ENCODE measurements at places on chromosomes 12 and 14.

DNA sequence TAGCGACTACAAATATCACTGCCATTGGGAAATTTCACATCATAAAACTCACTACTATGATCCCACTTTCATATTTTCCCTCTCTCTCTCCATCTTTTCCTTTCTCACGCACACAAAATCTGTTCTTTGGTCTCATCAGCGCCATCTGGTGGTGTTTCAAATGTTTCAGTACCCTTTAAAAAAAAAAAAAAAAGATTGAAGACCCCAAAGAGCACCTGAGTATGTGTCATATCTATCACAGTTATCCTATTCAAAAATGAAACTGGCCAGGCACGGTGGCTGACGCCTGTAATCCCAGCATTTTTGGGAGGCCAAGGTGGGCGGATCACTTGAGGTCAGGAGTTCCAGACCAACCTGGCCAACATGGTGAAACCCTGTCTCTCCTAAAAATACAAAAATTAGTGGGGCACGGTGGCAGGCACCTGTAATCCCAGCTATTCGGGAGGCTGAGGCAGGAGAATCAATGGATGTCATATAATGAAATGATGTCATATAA is 72.4 kb downstream of the TTC9 start:
- DNase-seq: no peak

- DNase-seq: no peak
Observed at GRCh38 chr14:70822530-70823185, 13.3 kb upstream of the MAP3K9 start.

DNA sequence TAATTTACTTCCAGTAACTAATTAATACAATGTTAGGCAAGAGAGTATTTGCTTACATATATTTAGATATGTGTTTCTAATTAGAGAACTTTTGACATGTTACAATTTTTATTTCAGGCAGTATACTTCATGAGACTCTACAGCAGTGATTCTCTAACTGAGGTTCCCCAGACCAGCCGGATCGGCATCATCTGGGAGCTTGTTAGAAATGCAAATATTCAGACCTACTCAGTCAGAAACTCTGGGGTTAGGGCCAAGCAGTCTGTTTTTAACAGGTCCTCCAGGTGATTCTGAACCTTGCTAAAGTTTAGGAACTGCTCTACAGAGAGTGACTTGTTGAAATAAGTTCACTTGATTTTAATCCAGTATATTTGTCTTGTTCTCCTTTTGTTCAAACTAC is 46.5 kb downstream of the ARID2 start:
- DNase-seq: no peak

DNA sequence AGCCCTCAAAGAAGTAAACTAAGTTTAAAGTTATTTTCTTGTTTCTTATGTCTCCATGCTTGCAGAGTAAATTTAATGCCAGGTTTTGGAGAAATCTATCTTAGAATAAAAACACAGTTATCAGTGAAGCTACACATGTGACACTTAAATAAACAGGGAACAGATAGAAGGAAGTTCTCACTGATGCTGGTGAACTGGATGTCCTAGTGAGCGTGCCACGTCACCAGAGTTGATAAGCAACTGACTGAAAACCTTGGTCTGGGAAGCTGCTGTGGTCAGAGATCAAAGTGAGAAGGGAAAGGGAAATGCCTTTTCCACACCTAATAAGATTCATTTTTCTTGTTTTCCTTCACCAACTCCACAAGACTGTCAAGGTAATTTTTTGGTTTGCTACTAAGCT is 74.8 kb upstream of the PCED1B start:
- DNase-seq: no peak

DNA sequence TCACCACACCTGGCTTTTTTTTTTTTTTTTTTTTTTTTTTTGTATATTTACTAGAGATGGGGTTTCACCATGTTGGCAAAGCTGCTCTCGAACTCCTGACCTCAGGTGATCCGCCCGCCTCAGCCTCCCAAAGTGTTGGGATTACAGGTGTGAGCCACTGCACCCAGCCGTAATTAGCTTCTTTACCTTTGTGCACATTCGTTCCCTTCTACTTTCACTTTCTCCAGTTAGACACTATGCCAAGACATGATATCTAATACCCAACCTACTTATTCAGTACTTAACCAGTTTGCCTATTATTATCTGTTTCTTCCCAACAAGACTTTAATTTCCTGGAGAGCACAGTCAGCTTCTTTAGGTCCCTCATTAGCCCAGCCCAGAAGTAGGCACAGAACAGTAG is 5.3 kb downstream of the STYK1 start:
- no peak for DNase-seq

GRCh38 chr12:48022180-48022521 is 17.9 kb upstream of the COL2A1 start:
- DNase-seq: no peak

DNA sequence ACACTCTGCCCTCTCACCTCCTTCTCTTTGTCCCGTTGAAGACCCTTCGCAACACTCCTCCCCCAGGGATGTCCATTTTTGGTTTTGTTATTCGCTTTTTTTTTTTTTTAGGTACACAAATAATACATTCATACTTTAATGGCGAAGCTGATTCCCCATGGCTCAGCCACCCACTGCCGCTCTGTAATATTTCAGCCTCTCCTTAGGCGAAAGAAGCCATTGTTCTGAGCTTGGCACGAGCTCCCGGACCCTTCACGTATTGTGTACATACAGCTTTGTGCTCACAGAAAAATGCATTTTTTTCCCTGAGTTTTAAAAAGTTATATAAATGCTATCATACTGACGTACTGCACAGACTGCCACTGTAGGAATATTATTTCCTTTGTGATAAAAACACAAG is 115.0 kb downstream of the TMEM132C start:
- DNase-seq: no peak

DNA sequence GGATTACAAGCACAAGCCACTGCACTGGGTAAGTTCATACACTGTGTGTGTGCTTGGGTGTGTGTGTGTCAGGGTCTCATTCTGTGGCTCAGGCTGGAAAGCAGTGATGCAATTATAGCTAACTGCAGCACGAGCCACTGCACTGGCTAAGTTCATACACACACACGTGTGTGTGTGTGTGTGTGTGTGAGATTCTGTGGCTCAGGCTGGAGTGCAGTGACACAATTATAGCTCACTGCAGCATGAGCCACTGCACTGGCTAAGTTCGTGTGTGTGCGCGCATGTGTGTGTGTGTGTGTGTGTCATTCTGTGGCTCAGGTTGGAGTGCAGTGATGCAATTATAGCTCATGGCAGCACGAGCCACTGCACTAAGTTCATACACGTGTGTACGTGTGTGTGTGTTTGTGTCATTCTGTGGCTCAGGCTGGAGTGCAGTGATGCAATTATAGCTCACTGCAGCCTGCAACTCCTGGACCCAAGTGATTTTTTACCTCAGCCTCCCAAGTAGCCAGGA is 85.4 kb downstream of the HECTD1 start:
- DNase-seq: no peak

DNA sequence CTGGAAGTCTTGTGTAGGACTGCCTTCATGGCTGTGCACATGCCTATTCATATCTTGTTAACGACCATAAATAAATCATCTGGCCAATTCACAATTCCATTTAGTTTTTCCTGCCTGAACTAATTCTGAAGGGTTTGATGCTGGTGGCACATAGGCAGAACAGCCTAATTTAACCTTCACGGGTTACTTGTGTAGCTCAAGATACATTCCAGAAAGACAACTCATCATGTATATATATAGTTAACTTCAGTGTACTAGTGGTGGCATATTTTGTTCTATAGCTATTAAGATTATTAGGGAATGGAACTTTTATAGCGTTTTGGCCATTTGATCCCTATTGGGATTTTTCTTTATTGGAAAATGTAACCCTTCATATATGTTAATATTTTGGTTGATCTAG is 31.4 kb downstream of the CFAP54 start:
- DNase-seq: no peak

DNA sequence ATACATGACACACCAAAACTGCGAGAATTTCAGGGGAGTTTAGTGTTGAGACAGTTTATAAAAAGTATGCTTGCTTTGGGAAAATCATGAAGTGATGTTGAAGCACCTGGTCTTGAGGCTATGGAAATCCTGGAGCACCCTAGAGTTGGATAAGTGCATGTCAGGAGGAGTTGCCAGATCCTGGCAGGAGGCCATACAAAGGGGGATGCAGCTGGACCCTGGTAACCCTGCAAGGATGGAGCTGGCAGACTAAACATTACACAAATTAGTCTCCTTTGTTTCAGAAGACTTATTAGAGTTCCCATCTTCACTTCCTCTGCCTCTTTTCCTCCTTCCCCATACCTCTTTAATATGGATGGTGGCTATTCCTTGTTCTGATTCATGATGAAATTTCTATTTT is 907.0 kb downstream of the BCL11B start:
- no peak for DNase-seq

GRCh38 chr12:47111854-47112253 is 32.1 kb upstream of the AMIGO2 start:
- no peak for DNase-seq

DNA sequence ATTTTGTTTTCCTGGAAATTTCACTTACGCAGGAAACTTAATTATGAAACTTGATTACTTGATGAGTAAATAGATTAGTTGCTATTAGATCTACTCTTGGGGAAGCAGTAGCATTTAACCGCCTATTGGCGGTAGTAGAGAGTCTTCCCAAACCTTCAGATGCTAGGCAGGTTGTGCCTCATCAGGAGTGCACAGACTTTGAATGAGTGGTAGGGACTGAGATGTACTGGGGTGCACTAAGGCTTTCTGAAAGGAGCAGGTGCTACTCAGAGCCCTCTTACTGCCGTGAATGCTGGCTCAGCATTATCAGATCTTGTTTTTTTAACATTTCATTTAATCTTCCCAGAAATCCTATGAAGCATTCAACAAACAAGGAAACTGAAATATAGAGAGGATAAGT is 7.7 kb downstream of the GATC start:
- DNase-seq: no peak

DNA sequence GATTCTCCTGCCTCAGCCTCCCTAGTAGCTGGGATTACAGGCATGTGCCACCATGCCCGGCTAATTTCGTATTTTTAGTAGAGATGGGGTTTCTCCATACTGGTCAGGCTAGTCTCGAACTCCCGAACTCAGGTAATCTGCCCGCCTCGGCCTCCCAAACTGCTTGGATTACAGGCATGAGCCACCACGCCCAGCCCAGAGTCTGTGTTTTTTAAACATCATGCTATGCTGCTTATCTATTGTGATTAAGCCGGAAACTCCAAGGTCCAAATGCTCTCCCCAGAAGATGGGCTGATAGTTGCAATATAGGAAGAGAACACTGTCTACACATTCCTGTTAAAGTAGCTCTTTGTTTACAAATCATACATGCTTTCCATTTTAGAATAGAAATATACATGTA is 30.5 kb upstream of the MAX start:
- DNase-seq: no peak

- DNase-seq: no peak
Observed at GRCh38 chr12:18066666-18067065, 23.3 kb downstream of the RERGL start.

DNA sequence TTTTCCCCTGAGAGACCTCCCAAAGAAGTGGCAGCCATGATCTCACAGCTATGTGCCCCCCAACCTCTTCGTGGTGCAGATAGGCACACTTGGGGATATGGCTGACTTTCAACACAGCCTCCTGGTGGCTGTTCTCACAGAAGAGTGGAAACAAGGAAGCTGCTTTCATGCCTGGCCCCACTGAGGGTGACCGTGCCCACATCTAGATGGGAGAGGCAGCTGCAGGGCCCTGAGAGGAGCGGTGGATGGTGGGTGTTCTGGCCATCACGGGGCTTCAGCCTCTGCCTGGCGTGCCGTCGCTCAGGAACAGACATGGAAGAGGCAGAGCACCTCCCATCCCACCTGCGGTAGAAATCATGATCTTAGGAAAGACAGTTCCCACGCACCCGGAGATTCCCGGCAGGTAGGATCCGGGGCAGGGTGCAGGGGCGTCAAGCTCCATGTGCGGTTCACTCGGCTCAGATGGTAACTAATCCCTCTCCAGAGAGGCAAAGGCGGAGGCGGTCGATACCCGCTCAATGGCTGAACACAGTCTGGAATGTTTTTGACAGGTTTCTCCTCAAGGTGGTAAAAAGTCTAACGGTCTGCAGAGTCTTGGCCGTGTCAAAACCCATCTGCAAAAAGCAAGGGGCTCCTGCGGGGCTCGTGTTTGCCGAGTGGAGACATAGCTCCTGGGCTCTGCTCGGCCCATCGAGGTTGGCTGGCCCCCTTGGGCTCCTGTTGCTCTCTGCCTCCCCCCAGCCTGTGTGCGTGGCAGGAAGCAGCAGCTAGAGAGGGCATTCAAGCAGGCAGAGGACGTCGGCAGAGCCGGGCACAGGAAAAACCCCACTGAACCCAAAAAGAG is 225.2 kb upstream of the RTL1 start:
- peak; percentile 67 for DNase-seq

GRCh38 chr14:74984236-74985027 is 18.3 kb upstream of the EIF2B2 start:
- no peak for DNase-seq

All from left forelimb (tissue), 1 donor.